Umbilical cord (tissue), 2 donors: ENCODE measurements at places on chromosomes 1 and 21. TPM values are rescaled to one million over a fixed set of nuclear protein-coding genes. Genes with fewer than 3 reads are reported as not detected.

DNA sequence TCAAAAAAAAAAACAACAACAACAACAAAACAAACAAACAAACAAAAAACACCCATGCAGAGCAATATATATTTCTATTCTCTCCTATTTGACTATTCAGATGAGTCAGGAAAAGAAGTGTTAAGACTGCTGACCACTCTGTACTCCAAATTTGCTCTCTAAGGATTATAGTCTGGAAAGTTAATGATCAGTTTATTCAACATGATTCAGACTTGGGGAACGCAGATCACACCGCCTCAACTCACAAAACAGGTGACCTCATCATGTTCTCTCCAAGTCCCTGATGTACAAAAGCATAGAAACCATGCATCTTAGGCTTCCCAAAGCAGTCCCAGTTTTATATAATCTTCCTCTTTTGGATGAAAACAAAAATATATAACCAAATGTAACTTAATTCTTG lies 51.9 kb upstream of the PRRC2C start:
- DNase-seq, result no peak

GRCh38 chr1:101017448-101017847 lies 8.1 kb downstream of the DPH5 start:
- no peak for DNase-seq

DNA sequence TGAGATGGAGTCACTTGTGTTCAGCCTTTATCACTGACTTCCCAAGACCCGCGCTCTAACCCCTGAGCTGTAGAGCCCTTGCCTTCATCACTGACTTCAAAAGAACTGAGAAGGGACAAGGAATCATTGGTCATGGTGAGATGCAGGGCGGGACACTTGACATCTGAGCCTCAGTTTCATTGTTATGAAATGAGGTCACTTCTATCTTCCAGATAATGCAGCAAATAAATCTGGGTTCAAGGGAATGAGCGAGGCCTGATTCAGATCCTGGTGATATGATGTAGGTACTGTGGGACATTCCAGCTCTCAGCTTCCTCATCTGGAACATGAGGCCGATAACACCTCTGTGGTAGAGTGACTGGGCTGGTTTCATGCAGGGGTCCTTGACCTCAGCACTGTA lies 13.8 kb downstream of the KAZN start:
- no peak for DNase-seq

GRCh38 chr1:84869720-84870119 lies 23.3 kb downstream of the LPAR3 start:
- DNase-seq, result no peak

Gene NBPF6
- not detected for total RNA-seq

DNA sequence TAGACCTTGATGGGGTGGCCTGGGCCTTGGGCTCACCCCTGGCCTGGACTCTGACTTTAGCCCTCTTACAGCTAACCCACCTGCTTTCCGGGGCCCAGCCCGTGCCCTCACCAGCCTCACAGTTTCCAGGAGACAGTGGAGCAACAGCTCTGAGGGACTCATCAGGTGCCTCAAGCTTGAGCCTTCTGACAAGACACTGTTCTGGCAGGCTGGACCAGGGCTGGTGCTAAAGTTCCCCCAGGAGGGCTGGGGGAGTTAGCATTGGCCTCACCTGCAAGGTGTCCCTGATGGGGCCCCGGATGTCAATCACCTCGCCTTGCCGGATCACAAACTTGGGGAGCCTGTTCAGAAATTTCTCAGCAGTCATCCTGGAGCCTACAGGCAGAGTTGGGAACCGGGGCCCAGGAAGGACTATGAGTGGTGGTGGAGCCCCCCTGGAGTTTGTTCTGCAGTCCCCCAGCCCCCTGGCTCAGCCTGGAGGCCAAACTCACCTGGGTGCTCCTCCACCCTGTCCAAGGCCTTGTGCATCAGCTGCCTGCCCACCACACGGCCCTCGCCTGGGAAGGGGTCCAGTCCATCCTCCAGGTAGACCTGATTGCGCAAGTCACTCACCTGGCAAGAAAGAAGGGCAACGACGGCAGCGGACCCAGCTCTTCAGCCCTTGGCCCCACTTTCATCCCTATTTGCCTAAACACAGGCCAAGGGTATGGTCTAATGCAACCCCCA lies 4.1 kb downstream of the SH3BGRL3 start:
- DNase-seq, result no peak

DNA sequence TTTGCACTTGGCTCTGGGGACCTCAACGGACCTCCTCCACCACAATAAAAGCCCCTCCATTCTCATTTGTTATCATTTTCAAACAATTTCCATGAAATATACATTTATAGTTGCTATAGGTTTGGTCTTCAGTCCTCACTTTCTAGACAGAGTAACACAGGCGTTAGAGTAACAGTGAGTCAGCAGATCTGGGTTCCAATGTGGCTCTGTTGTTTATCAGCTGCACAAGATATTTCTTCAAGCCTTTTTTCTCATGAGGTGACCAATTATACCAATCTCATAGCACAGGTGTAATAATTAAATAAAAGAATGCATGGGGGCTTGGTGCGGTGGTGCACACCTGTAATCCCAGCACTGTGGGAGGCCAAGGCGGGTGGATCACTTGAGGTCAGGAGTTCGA lies 32.8 kb upstream of the PSMB2 start:
- DNase-seq, result no peak

- no peak for DNase-seq
Measured at GRCh38 chr1:47452426-47452825, 14.6 kb downstream of the FOXD2 start.

Gene KIF17
- not detected for total RNA-seq

Gene NR1I3
- 0.48 TPM for total RNA-seq

Gene EFNA3
- 0.72 TPM for total RNA-seq

DNA sequence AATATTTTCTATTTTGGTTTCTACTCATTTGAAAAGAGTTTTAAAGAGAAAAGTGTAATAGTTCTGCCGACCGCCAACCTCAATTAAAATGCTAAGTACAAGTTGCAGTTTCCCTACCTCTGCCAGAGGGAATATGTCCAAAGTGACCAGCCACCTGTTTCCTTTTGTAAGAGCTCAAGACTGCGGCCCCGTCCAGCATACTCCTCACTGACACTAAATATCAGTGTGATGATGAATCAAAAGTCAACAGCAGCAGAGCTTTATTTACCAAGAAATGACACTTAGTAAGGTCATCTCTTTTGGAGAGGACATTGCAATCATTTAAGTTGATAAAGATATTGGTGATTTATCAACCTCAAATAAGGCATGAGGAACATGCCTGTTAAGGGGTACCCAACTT lies 57.4 kb upstream of the NRIP1 start:
- DNase-seq, result no peak

GRCh38 chr1:155962599-155963211 lies 15.6 kb downstream of the ARHGEF2 start:
- DNase-seq, result no peak

DNA sequence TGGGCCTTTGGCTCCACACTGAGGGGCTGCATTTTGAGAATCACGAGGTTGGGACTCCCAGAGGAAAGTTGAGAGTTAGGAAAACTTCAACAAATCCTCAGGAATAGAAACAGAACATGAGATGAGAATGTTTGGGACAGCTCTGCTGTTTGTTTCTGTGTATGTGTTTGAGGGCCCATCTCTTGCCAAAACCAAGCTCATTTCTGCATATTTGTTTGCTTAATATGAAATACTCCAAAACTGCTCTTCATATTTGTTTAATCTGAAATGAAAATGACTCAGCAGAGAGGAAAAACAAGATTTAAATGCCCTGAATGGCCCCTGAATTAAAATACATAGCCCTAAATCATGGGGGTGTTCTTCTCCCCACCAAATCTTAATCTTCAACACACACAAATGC lies 78.1 kb downstream of the DDR2 start:
- peak; percentile 68 for DNase-seq

Gene SYT2
- total RNA-seq, result 1.7 TPM

- DNase-seq, result no peak
Measured at GRCh38 chr1:9826087-9826486, 2.3 kb upstream of the CLSTN1 start.

DNA sequence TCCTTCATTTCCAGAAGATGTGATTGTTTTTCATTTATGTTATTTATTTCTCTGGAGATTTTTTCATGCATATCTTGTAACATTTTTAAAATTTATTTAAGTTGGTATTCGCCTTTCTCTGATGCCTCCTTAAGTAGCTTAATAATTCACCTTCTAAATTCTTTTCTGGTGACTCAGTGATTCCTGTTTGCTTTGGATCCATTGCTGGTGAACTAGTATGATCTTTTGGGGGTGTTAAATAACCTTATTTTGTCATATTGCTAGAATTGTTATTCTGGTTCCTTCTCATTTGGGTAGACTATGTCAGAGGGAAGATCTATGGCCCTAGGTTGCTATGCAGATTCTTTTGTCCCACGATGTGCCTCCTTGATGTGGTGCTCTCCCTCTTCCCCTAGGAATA lies 1347.2 kb upstream of the B3GALT2 start:
- no peak for DNase-seq

GRCh38 chr21:35593000-35593502 lies 467.3 kb downstream of the SETD4 start:
- no peak for DNase-seq

Gene SPRR2G
- total RNA-seq, result 11.3 TPM

- DNase-seq, result no peak
Measured at GRCh38 chr1:37741662-37742061, 23.3 kb downstream of the EPHA10 start.

- no peak for DNase-seq
Measured at GRCh38 chr1:195745189-195746010, 862.8 kb downstream of the KCNT2 start.

DNA sequence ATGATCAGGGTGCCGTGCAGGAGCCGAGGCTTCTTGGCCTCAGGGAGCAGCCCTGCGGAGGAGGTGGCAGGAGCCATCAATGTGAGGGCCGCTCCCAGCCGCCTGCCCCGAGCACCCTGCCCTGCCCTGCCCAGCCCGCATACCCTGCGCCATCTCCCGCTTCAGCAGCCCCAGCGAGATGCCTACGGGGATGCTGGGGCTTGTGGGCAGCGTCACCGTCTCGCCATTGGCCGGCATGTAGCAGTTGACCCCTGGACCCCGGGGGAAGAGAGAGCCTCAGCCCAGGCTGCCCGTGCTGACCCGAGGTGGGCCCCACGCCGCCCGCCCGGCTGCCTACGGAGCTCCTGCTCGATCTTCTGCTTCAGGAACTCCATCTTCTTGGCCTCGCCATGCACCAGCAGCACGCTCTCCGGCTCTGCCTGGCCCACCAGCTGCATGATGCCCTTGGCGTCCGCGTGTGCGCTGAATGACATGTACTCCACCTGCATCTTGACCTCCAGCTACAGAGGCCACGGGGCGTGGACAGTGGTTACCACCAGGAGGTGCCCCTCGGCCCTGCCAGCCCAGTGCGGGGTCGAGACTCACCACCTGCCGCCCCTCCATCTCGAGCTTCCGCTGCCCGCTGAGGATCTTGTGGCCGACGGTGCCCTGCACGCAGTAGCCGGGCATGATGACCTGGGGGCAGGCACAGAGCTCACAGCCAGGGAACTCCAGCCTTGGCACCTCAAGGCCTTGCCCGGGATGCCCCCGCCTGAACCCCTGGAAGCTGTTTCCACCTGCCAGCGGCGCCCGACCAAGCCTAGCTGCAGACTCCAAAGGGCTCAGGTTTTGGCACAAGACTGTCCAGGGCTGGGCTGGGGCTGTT lies 4.3 kb downstream of the PUSL1 start:
- no peak for DNase-seq

GRCh38 chr1:59360729-59361128 lies 63.8 kb downstream of the FGGY start:
- DNase-seq, result no peak

Gene RORC
- total RNA-seq, result 7.0 TPM

DNA sequence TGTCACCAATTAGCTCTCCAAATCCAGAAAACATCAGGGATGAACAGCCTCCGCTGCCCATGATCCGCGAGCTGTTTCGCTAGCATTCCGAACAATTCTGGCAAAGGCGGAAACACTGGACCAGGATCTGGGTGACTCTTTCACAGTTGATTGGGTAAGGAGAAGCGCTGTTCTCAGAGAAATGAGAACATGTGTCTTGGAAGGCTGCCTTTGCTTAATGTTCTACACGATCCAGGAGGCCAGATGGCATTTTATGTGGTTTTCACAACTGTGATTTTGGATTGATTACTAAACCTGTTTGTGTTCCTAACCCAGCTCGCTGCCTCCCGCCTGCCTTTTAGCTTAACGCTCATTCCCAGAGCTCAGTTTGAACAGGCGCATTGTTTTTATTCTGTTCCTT lies 144.0 kb downstream of the KIF26B start:
- DNase-seq, result peak; percentile 28

DNA sequence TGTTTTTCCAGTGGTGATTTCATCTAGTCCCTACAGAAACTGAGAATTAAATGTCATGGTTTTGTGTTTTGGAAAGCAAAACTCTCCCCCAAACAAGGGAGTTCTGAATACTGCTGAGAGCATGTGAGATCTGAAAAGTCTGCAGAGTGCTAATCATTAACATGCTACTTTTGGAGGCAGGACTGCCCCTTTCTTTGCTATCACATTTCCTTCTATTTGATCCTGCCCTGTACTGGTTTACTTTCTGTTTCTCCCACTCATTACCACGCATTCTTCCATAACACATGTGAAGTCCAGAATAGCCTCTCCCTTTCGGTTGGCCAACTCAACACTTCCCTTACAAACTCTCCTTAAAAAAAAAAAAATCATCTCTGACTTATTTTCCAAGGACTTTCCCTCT lies 63.6 kb downstream of the GADD45A start:
- DNase-seq, result peak; percentile 75

Gene OLFML3
- total RNA-seq, result 370 TPM

DNA sequence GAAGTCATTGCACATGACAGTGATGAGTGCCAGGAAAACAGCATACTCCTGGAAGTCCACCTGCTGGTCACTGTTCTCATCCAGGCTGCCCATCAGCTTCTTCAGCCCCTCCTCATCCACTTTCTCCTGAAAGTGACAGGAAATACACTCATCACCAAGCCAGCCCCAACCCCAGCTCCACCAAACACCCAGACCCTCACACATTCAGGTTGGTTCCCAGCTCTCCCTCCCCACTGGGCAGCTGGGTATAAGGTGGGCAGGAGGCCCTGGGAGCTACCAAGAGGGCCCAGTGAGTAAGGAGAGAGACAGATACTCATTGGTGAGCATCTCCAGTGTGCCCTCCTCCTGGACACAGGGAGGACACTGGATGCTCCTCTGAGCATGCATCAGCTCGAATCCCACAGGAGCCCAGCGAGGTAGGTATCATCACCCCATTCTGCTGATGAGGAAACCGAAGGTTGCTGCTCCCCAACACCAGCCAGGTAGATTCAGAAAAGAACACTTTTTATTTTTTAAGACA lies 4.1 kb downstream of the S100A2 start:
- no peak for DNase-seq

- no peak for DNase-seq
Measured at GRCh38 chr1:154879038-154879421, 8.9 kb upstream of the KCNN3 start.

Gene SUMO3
- total RNA-seq, result 49.4 TPM

Gene CFHR1
- 5.5 TPM for total RNA-seq

Gene FAM177B
- not detected for total RNA-seq

GRCh38 chr1:230082211-230082610 lies 15.2 kb downstream of the GALNT2 start:
- no peak for DNase-seq

Gene CNTN2
- total RNA-seq, result 4.1 TPM

- DNase-seq, result no peak
Measured at GRCh38 chr1:205579711-205580110, 52.1 kb downstream of the ELK4 start.
